ENCODE measurements at places on chromosomes 4 and X.

DNA sequence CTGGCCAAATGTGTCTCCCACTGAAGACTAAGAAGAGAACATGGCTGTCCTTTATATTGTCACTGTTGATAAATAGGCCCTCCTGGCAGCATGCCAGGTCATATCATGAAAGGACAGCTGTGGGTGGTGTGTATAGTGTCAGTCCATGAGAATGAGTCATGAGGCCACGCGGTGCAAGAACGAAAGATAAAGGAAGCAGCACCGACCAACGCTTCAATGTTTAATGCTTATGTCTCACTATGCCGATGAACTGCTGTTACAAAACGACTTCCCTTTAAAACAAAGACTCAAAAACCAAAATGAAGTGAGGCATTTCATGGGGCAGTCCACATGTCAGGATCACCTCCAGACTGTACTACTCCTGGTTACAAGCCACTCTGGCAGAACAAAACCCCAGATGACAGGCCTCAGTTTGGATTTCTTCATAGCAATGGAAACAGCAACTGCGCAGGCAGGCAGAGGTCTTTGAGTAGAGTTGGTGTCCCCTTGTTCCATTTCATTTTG is 5.2 kb upstream of the TCEANC start:
- peak; percentile 42 for DNase-seq

GRCh38 chr4:73258436-73258685 is 237 bp downstream of the ANKRD17 start:
- DNase-seq = no peak

DNA sequence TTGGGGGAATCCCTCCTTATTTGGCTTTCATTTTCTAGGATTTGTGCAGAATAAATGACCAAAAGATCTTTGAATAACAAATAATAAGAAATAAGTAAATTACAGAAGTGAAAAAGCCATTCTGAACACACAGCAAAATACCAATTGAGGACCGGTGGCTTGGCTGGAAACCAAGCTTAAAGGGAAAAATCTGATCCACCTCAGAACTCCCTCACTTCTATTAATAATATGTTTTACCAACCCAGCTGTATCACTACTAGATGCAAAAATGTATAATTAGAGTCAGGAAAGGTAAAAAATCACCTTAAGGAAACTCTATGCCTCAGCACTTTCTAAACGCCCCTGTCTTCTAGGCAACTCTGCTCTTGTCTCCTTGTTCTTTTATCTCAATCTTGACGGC is 77.3 kb downstream of the TSPAN5 start:
- no peak for DNase-seq

DNA sequence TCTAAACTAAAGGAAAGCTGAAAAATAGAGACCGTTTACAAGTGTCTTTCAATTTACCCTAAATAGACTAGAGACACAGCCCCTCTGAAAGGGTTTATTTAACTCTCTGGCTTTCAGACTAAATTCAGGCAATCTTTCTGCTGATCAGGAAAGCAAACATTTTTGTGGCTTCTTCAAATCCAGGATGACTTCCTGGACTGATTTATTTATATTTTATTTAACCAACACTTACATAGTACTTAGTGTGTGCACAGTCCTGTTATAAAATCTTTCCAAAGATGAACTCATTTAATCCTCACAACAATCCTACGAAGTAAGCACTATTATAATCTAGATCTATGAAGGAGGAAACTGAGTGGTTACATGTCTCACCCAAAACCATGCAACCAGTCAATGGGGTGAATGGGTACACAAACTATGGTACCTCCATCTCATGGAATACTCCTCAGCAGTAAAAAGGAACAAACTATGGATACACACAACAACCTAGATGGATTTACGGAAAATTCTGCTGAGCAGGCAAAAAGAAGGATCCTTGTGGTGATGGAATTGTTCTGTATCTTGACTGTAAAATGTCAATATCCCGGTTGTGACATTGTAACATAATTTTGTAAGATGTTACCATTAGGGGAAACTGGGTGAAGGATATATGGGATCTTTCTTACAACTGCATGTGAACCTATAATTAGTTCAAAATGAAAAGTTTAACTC is 64.1 kb upstream of the MAMLD1 start:
- DNase-seq = no peak

- DNase-seq = no peak
These were observed 43.4 kb downstream of the TEC start for GRCh38 chr4:48226199-48226598.

- DNase-seq = no peak
These were observed 126.0 kb downstream of the TENM3 start for GRCh38 chr4:182369211-182369610.

GRCh38 chrX:8743126-8743732 is 11.3 kb upstream of the ANOS1 start:
- peak; percentile 57 for DNase-seq

GRCh38 chr4:21802406-21802805 is 146.2 kb downstream of the KCNIP4 start:
- DNase-seq = no peak

DNA sequence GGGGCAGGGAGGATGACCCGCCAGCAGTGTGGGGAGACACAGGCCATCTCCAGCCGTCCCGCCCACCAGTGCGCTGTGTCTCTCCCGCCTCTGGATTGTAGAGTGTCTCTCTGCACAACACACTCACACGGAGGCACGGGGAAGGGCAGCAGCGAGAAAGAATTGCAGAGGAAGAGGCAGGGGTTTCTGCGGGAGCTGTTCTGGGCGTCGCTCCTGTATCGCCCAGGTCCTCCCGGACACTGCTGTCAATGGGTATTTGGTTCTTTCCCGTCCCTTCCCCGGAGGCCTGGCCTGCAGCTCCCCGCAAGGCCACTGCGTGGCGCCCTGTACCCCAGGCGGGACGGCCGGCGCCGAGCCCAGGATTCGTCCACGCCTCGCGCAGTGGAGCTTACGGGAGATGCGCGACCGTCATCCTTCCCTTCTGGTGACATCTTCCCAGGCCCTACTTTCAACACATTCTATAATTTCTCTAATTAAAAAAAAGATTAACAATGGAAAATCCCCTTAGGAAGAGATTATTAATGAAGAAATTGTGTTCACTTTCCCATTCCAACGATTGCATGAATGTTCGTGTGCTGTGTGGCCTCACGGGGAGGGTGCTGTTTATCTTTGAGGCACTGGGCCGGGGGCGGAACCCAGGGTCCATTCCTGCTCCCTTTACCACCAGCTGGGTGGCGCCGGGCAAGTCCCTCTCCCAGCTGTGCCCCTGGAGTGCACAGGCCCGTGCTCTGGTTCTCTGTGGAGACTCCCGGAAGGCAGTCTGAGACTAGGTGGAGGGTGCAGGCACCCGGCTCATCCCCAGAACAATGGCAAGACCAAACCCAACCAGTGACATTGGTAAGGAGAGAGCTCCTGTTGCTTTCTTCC is 95.7 kb downstream of the CPZ start:
- no peak for DNase-seq

GRCh38 chr4:56220261-56220660 is 167.0 kb downstream of the AASDH start:
- no peak for DNase-seq

DNA sequence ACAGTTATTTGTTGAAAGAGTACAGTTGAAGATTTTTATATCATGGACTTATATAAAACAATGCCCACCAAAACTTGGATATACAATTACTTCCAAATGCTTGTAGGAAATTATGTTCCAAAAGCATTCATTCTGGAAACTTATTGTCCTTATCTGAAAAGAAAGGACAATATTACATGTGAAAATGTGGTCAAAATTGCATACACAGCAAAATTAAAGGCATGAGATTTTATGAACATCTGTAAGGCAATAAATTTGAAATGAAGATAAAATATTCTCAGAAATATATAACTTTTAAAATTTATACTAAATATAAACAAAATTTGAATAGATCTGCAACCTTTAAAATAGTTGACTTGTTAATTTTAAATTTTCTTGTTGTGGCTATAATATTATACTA is 1173.8 kb downstream of the NLGN4X start:
- no peak for DNase-seq

GRCh38 chr4:47213539-47213938 is 182.2 kb downstream of the GABRB1 start:
- no peak for DNase-seq

GRCh38 chr4:140358281-140358680 is 15.2 kb upstream of the SCOC start:
- DNase-seq = no peak

GRCh38 chrX:989959-990510 is 222.4 kb downstream of the CRLF2 start:
- DNase-seq = peak; percentile 22

DNA sequence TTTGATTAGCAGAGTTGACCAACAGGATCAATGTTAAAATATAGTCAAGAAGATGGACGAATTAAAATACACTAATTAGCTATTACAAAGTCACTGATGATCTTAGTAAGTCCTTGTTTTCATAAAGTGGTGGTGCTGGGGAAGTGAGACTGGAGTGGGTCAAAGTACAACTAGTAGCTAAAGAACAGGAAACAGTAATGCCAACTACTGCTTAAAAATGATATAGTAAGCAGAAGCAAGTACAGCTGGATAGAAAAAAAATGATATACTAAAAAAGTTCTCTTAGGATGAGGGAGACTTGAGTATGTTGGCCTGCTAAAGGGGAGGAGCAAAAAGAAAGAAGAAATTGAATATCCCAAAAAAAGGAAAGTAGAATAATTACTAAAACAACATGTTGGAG is 580.8 kb upstream of the FTHL17 start:
- DNase-seq = no peak

- DNase-seq = no peak
These were observed 61.0 kb downstream of the SEPSECS start for GRCh38 chr4:25098964-25099891.

DNA sequence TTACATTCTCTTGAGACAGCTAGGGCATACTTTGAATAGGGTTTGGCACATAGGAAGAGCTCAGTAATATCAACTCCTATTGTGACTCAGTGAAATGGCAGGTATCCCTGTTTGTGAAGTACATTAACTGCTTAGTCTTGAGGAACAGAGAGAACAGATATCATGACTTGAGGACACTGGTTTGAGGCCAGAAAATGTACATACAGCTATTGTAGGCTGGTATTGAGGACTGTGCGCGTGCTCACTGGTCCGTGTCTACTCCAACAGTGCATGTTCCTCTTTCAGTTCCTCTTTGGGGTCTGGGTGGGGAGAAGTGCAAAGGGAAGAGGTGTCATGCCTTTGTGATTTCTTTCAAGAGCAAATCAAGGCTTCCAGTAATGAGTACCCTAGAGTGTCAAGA is 34.6 kb upstream of the TBC1D9 start:
- DNase-seq = no peak

DNA sequence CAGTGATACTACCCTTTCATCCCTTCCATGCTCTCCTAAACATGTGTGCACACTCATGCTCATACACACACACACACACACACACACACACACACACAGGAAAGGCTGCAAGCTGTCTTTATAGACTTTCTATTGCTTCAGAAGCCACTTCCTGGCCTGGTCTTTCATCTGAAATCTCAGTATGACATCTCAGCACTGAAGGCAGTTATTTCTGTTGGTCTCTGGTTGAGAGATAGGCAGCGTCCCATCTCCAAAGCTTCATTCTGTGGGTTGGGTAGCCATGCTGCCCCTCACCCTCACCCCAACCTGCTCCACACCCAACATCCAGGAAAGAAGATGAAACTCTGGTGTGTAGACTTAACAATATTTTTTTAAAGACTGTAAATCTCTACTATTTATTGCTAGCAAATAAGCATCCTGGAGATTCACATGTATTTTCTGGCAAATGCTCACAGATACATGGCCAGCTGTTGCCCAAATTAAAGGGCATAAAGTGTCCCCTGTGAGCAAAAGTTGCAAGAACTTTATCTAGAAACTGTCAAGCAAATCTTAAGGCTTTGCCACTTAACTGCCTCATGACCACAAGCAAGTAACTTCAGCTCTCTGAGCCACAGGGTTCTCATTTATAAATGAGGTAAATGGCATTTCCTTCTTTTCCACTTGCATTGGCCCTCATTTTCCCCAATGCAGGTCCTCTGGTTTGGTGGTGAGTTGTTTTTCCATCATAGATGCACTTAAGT is 189.8 kb upstream of the AFF2 start:
- DNase-seq = peak; percentile 36

GRCh38 chr4:71460371-71460770 is 121.6 kb downstream of the SLC4A4 start:
- no peak for DNase-seq

DNA sequence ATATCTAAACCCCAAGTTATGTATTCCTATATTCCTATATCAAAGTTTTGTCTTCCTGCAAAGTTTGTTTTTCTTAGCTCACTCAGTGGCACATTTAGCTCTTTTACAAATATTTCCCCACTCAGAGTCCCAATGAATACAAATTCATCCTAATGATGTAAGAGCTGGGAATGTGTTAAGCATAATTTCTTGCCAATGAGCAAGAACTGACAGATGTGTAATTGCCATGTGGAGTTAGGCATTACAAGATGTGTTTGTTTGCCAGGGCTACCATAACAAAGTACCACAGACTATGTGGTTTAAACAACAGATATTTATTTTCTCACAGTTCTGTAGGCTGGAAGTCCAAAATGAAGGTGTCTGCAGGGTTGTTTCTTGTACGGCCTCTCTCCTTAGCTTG is 302.1 kb downstream of the KCTD8 start:
- DNase-seq = no peak

- DNase-seq = no peak
These were observed 62.4 kb upstream of the CRMP1 start for GRCh38 chr4:5955201-5955821.

DNA sequence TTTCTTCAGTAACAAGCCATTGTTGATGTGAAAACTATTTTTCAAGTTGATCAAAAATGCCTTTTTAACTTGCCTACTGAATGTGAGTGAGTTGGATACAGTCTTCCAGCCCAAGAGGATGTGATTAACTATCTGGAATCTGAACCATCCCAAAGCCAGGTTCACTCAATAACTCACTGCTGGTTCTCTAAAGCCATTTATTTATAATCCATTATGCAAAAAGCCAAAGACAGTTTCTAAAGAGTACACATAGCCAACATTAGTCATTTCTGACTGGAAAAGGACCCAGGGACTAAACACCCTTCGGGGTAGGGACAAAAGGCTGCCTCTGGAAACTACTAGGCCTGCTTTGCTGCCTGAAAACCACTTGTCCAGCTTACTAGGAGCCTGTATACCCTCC is 109.6 kb downstream of the SHROOM4 start:
- no peak for DNase-seq

DNA sequence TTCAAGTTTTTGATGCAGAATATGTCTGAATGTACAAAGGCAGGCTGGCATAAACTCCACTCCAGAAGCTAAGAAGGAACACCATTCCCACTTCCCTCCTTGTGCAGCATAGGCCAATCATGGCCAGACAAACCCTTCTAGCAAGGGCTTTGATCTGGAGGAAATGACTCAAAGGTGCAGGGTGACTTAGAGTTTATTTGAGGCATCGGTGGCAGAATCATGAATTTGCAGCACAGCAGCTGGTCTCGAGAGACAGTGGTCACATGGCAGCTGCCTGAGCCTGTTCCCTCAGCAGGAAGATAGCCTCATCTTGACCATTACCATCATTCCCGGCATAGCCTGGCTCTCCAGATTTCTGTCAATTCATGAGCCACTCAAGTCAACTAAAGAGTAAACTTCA is 154.5 kb downstream of the ATP10D start:
- DNase-seq = no peak

DNA sequence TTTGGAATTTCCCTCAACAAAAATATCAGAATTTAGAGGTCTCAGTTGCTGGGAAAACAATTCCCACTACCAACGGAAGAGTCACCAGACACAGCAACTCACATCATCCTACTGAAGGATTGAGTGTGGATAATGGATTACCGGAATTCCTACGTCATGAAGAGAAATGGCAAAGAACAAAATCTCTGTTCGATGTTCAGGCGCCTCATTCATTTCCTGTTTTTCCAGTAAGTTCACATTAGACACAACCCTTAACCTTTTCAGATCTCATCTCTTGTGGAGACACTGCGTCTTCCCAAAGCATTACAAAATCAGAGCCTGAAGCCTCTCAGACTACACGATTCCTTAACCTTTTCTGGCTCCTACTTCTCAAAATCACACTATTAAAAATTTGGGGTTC is 58.5 kb upstream of the CPEB2 start:
- DNase-seq = no peak
